ENCODE measurements at places on chromosomes 7 and 10.

DNA sequence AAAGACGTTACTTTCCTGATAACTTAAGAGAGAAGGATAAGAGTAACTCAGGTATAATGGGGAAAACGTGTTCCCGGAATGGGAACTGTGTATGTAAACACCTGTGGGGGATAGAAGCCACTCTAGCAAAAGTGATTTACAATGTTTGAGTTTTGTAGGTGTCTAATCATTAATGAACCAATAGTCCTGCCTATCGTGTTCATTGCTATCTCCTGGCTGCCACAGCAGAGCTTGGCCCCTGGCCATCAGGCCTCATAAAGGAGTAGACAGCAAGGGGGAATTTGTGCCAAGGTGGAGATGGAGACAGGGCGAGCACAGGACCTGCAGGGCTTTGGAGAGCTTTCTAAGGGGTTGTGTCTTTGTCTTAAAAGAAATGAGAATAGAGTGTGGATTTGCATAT lies 102.1 kb downstream of the GAD2 start:
- no peak for DNase-seq

DNA sequence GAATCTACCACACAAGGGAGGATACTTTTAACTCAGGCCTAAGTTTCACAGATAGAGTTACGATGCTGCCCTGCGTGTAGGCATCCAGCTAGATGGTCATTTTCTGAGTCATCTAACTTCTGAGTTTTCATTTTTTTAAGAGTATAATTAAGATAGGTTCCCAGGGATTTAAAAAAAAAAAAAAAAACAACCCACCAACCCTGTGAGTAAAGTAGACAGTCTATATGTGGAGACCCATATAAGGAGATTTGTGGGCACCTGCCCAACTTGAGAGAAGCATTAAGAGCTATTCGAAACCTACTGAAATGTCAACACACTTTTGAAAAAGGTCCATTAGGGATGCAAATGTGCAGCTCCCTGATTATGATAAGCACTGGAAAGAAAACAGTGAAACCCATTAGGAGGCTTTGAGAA lies 257.3 kb downstream of the TRIL start:
- no peak for DNase-seq

- DNase-seq: no peak
Measured at GRCh38 chr10:24518981-24519597, 204.6 kb downstream of the ARHGAP21 start.

DNA sequence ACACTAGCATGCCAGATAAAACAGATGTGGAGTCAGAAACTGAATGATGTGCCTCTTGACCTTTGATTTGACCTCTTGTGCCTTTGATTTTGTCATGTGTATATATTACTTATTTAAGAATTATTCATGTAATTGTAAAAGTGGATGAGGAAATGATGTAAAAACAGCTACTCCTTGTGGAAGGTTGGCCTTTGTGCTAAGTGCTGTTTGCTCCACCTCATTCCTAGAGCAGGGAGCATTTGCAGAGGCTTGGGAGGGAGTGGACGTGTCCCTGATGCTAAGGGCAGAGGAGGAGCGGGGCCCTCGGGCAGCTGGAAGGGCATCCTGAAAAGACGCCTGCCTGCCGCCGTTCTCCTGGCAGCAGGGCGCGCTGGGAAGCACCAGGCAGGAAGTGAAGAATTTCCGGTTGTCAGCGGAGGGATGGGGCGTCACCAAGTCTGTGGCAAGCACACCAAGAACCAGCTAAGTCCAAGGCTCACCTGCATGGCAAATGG lies 197.6 kb upstream of the ZNF32 start:
- peak; percentile 25 for DNase-seq

- no peak for DNase-seq
Measured at GRCh38 chr10:81314471-81314870, 560.5 kb upstream of the NRG3 start.

DNA sequence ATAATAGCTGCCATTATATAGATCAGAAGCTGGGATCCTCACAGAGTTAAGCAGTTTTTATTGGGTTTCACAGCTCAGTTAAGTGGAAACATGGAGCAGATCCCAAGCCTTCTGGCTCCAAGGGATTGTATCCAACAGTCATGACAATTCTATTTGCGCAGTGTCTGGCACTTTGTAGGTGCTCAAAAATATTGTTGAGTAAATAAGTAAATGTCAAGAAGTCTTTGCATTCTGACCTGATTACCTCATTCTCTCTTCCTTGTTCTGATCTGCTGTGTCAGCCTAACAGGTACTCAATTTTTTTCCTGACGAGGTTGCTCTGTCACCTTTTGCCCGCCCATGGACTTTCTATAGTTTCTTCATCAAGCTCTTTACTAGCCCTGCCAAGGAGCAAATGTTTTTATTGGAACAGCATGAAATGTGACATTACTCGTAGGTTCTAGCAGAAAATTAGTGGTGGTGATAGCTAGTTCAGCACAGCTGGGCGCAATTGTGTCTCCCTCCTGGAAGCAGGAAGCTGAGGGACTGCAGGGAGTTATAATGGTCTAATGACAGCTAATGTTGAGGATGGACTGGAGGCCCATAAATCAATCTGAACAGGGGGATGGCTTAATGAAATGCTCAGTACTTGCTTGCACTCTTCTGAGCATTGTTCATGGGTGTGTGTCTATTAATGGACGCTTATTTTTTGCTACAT lies 680.2 kb downstream of the CCSER2 start:
- DNase-seq: no peak

DNA sequence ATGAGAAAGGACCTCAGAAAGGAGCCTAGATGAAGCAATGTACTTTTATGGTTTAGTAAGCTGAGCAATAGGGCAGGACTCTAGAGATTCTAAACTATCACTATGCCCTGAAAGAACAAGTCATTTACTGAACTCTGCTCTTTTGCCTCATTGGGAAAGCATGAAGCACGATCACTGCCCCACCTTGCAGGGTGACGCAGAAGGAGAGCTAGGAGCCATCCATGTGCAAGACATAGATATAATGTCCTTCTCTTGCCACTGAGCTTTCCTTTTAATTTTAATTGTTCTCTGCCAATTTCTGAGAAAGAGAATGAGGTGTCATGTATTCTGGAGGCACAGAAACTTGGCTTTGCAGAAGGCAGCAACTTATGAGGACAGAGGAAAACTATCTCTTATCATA lies 108.3 kb downstream of the SORCS1 start:
- no peak for DNase-seq

GRCh38 chr10:111203615-111204014 lies 126.8 kb downstream of the ADRA2A start:
- DNase-seq: no peak

DNA sequence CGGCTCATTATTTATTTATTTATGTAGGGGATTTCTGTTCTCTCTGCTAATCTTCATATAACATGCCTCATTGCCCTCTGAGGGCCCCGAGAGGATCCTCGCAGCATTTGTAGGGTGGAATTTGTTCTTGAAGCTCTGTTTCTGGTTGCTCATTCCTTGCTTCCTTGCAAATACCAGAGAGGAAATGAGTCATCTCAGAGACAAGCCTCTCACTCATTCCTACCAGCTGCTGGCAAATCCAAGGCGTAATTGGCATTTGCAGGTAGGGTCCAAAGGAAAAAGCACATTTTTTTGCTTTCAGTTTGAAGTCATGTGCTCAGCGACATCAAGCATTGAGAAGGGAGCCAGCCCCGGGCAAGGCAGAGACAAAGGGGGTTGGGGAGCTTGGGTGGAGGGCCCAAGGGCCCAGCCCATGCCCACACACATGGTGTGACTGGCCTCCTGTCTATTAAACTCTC lies 501.6 kb downstream of the GALNT17 start:
- no peak for DNase-seq

DNA sequence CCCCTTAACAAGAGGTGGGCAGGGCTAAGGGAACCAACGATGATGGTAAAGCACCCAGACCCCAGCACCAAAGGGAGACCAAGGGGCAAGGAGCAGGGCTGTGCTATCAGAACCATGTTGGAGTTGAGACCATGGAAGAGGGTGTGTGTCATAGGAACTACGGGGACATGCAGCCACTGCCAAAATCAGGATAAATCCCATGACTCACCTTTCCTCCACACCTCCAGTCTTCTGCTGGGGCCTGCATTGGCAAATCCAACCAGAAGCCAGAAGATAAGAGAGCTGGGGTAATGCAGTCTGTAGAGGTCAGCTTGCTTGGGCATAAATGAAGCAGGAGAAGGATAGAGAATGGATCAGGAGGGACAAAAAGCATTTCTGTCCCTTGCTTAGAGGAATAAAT lies 42.7 kb upstream of the SMARCD3 start:
- DNase-seq: no peak

DNA sequence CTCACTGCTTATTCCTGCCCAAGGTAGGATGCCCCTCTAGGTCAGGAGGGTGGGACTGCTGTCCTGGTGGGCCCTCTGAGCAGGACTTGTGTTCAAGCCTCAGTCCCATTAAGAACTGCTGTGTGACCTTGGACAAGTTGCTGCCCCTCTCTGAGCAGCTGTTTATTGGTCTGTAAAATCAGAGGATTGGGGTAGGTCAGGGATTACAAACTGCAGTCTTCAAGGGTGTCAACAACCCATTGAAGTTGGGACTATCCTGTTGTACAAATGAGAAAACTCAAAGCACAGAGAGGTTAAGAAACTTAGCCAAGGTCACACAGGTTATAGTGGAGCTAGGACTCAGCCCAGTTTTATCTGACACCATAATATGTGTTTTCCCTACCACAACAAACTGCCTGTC lies 55.3 kb downstream of the ZMIZ1 start:
- no peak for DNase-seq

GRCh38 chr10:89342206-89342958 lies 14.6 kb downstream of the IFIT3 start:
- DNase-seq: no peak

GRCh38 chr7:136302049-136302448 lies 324.9 kb upstream of the MTPN start:
- no peak for DNase-seq

DNA sequence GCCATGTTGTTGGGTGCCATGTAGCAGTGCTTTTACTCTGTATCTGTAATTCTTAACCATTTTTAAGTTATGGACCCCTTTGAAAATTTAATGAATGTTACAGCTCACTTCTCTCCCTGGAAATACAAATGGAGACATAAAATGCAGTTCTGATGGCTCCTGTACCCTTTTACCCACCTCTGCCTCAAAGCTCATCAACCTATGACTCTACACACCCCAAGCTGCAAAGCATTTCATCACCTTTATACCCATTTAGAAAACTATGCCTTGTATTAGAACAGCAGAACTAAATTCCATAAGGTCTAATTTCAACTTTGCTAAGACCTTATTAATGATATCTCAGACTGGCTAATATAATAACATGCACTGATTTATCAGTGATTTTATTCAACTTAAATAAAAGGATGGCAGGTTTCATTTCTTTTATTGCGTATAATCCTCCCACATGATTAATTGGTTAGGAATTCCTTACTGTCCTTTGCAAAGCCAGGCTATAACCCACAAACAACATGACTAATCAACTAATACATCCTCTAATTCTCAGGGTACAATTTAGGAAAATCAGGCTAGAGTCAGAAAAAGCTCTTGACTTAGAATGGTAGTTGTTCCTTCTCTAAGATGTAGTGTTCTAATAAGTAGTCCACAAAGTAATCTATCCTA lies 68.1 kb downstream of the CPEB3 start:
- DNase-seq: no peak

DNA sequence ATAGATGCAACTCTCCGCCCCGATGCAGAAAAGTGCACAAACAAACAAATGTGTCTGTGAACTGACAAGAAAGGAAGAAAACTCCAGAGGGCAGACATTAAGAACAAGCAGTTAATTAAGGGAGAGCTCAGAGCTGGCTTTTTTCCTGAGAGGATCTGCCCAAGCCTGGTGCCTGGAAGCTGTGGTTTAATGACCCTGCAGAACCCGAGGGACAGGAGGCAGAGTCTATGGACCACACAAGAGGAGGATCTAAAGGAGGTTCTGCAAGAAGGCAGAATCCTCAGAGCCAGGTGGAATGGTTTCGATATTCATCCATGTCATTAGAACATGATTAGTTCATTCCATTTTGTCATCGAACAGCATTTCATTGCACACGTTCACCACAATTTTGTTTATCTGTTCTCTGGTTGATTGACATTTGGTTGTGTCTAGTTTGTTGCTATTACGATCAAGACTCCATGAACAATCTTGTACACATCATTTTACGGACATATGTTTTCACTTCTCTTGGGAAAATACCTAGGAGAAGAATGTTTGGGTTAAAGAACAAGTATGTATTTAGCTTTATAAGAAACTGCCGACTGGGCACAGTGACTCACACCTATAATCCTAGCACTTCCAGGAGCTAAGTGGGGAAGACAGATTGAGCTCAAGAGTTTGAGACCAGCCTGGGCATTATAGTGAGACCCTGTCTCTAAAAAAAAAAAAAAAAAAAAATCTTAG lies 560.2 kb downstream of the CALN1 start:
- DNase-seq: no peak

GRCh38 chr10:90420637-90421318 lies 437.1 kb downstream of the HTR7 start:
- no peak for DNase-seq

- DNase-seq: no peak
Measured at GRCh38 chr10:49404321-49404878, 8.5 kb upstream of the DRGX start.

DNA sequence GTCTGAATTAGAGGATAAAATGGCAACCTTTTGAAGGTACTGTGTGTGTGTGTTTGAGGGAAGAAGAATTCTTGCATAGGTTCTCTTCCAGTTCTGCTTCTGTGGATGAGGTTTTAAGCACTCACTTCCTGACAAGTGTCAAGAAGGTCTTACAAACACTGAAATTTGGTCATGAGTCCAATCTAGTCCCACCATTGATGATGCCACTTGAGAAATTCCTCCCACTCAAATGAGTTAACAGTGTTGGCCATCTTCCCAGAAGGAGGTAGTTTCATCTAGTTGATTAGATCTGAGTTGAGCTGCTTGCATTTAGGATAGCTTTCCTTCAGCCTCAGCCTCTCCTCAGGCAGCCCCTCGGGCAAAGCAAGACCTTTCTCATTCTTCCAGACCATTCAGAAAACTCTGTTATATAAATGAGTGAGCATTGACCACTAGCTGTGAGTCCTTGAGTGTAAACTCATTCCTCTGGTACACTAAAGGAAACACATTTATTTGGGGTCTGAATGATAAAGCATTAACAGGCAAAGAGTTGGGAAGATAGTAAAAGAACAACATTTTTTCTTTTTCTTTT lies 189.5 kb downstream of the TRIL start:
- DNase-seq: no peak

DNA sequence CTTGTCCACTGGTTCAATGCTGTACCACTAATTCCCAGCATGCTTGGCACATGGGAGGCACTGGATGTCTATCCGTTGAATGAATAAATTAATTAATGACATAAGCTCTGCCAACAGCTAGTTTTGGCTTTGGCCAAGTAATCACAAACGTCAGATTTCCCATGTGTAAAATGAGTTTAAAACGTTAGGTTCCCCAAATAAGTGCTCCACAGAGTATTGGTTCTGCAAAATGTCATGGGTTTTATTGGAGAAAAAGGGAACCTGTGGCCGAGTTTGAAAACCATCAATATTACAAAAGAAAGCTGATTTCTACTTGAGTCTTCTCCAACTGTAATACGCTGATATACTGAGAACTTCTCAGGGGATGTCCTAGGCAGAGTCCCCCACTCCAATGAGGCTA lies 23.2 kb downstream of the ELMO1 start:
- DNase-seq: no peak
